ENCODE measurements at places on chromosomes 3 and 15. TPM values are rescaled to one million over a fixed set of nuclear protein-coding genes. Genes with fewer than 3 reads are reported as not detected.

GRCh38 chr15:70956201-70956995 is 63.8 kb downstream of the LRRC49 start:
- no peak for DNase-seq

DNA sequence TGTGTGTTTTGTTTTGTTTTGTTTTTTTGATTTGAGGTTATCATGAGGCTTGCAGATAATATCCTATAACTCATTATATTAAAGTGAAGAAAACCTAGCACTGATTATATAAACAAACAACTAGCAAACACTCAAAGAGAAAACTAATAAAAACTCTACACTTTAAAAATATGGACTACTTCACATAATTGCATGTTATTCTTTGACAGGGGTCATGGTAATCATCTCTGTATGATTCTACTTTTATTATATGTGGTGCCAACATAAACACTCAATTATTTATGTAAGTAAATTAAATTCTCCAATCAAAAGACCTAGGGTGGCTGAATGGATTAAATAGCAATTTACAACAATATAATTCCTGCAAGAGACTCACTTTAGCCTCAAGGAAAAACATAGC is 44.6 kb upstream of the P3H2 start:
- DNase-seq = no peak

GRCh38 chr3:64311424-64312061 is 86.3 kb upstream of the PRICKLE2 start:
- no peak for DNase-seq

DNA sequence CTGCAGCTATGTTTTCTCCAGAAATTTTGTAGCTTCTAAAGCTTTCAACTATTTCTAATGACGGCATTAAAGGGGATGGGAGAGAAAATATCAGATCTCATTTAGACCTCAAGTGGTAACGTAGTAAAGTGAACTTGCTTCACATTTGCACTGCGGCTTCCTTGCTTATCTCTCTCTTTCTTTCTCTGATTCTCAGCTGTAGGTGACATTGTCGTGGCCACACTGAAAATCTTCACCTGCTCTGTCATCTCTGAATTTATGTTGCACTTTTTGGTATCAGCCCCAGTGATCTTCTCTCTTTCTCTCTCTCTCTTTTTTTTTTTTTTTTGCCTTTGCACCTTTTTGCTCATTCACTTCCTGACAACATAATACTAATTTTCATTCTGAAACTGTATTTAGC is 254.1 kb upstream of the SATB1 start:
- no peak for DNase-seq

DNA sequence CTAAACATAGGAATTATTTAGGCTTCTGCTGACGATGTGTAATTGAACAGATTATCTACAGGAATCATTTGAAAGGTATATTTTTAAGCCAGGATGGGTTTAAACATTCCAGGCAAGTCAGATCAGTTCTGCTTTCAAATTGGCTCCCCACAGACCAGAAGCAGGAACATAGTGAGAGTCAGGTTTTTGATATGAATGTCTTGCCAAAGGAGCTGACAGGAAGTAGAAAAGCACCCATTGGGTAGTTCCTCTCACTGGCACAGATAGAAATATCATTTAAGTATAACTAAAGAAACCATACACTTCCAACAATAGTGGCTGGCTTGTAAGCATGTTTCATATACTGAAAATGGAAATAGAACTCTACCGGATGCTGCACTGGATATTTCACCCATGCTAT is 95.2 kb downstream of the CLDN1 start:
- DNase-seq = no peak

SLC28A2 gene
- total RNA-seq = not detected

CDHR4 gene
- total RNA-seq = 0.29 TPM

DNA sequence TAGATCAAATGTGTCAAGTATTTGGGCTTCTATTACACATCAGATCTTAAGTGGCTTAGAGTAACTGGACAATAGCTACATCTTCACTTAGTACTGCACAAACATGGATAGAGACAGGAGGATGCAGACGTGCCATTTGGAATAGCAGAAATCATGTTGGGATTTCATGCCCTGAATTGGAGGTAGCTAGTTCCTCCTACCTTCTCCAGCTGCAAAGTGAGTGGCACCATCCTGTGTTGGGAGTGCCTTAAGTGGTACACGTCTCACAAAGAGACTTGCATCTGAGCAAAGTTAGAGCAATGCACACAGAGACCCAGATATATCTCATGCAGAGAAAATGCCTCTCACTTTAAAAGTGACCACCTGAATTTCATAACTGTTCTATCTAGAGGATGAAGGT is 136.5 kb downstream of the SSR3 start:
- DNase-seq = no peak

ALS2CL gene
- 12.5 TPM for total RNA-seq

- no peak for DNase-seq
These were observed 31.2 kb upstream of the TNIK start for GRCh38 chr3:171491361-171491760.

GRCh38 chr15:78075490-78076230 is 1.9 kb downstream of the TBC1D2B start:
- DNase-seq = no peak

RASGRP1 gene
- 0.60 TPM for total RNA-seq

AHSG gene
- not detected for total RNA-seq

- DNase-seq = no peak
These were observed 36.6 kb downstream of the GOLGA6A start for GRCh38 chr15:74045636-74046274.

DNA sequence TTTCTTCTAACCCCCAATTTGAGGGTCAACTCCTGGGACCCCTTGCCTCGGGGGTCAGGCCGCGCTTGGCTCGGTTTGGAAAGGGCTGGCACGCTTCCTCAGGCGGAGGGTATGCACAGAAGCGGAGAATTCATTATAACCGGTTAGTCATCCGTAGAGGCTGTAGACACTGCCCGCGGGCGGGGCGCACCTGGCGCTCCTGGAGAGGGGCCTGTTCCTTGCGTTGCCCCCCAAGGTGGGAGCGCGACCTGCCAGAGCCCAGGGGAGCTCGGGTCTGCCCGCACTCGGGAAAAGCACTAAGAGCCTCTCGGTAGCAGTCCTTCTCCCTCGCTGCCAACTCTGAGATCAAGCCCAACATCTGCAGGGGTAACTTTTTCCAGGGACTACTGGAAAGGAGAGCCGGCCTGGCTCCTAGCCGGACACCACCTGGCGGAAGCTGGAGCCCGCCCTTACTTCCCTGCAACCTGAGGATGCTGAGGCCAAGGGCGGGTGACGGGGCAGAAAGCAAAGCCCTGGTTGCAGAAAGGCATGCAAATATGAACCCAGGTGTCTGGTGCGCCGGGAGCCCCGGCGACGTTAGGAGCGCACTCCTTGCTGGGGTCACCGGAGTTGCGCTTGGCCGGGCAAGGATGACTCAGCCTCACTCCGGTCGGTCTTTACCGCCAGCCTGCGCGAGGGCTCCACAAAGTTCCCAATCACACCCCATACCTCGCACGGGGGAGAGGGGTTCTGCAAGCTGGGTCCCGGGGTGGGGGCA is 1.5 kb upstream of the CACNA2D3 start:
- DNase-seq = no peak

DNA sequence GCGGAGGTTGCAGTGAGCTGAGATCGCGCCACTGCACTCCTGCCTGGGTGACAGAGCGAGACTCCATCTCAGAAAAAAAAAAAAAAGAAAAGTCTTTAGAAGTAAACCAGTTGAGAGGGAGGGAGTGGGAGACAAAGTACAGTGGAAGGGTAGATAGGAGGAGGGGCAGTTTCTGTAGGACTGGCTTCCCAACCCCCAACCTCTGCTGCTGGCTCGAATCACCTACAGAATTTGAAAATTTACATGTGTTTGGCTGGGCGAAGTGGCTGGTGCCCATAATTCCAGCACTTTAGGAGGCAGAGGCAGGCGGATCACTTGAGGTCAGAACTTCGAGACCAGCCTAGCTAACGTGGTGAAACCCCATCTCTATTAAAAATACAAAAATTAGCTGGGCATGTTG is 24.1 kb upstream of the SEMA4B start:
- DNase-seq = no peak

GRCh38 chr3:13594991-13595421 is 46.1 kb downstream of the FBLN2 start:
- DNase-seq = no peak

DNA sequence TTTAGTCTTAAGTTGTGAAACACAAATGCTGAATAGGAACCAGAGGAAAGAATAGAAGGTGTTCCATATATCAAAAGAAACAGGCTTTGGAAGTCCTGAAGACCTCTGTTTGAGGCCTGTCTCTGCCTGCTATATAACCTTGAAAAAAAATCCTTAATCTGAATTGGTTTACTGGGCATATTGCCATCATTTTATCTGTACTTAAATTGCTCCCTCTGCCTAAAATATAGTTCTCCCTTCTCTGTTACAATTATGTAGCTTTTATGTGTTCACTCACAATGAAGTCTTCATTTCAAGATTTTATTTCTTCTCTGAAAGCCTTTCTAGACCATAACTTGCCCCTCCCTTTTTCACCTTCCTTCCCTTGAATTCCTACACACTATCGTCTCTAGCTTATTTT is 21.2 kb downstream of the ARL13B start:
- no peak for DNase-seq

GRCh38 chr3:67882981-67883380 is 228.6 kb upstream of the SUCLG2 start:
- no peak for DNase-seq

SLITRK3 gene
- 0.29 TPM for total RNA-seq

DNA sequence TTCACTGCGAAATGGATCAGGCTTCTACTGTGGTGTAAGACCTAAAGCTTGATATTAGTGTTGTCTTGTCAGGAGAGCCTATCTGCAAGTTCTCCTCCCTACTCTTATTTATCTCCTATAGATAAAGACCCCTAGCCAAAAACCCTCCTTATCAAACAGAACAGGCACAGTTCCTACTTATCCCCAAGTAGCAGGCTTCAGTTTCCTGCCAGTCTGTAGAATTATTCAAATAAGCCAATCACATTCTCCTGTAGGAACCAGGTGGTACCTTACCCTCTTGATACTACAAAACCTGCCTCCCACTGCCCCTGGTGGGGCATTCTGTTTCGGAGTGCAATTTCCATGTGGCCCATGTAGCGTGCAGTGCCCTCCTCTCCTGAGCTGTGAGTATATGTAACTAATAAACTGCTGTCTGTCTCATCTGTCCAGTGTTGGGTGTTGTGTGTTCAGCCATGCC is 28.7 kb downstream of the HDGFL3 start:
- no peak for DNase-seq

DNA sequence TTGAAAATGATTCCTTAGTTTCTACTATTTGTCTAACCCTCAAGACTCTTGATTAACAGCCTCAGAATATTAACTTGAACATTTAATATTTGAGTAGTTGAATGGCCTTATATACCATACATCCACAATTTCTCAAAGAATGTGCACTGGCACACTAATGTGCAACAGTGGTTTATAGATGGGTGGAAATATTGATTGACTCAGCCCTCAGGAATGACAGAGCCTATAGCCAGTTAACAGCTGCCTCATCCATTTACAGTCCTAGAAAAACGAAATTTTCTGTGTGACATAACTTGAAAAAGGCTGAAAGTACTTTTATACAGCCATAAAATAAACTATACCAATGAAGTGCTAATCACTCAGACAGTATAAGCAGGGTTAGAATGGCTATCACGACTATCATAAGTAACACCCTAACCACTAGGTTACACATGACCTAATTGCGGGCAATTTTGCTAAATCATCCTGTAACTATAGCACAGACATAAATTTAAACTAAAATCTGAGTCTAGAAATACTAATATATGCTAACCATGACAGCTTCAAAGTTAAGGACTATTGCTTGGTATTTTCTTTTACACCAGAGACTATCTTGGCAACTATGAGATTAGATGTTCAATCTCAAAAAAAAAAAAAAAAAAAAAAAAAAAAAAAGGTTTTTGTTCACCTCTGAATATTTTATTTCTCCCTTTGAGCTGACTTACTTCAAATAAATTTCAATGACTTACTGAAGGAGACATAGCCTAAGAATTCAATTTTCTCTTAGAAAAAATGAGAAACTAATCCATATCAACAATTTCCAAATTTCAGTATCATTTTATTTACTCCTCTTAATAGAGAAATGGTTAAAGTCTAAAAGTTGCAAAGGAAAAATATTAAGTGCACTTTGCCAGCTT is 9.3 kb downstream of the SECISBP2L start:
- DNase-seq = no peak

DNA sequence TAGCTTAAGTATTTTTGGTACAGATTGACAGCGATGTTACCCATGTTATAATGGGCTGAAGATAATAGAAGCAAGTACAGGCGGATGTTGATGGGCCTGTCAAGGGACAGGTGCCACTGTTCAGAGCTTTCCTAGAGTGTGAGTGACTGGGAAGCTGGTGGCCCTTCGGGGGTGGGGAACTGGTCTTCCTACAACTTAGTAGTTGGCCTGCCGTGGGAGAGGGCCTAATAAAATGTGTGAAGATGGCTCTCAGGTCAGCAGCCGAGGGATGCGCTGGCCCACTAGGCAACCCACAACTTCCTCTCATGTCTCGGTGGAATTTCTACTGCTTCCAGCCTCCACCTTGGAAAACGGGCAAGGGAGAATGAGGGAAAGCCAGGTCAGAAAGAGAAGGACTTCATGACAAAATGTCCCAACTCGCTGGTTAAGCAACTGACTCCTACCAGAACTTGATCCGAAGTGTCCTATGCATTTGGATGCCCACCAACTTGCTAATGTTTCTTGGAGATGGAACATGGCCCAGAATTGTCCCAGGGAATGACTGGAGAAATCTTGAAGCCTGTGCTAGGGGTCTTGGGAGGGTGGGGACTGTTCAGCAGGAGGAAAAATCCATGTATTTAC is 1.4 kb downstream of the GYG1 start:
- no peak for DNase-seq
